ENCODE measurements at places on chromosomes 3 and 15.

GRCh38 chr3:19598870-19599269 lies 335.1 kb downstream of the EFHB start:
- DNase-seq = no peak

GRCh38 chr3:169146179-169146665 lies 517.3 kb downstream of the MECOM start:
- DNase-seq = peak; percentile 57

DNA sequence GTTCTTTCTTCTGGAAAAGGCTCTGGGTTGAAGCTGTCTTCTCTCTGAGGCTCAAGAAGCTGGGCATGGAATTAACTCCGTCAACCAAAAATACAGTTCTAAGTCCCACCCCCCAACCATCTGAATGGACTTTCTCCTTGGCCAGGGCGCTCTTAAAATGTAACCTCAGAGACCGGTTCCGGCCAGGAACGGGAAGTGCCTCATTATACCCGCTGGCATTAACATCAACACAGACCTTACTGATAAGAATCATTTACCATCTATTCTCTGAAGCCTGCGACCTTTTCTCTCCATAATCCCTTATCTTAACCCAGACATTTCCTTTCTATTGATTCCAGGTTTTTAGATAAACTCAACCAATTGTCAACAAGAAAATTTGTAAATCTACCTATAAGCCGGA lies 64.7 kb downstream of the ATP1B3 start:
- no peak for DNase-seq

DNA sequence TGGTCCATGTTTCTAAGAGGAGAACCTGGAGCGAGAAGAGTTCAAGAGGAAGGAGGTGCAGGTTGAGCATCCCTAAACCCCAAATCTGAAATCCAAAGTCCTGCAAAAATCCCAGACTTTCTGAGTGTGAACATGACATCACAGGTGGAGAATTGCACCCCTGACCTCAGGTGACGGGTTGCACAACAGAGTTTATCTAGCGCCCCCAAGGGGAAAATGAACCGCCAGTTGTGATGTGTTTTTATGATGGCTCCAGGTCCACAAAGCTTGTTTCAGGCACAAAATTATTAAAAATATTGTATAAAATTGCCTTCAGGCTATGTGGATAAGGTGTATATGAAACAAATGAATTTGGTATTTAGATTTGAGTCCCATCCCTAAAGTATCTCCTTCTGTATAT lies 420.0 kb downstream of the GABRB3 start:
- DNase-seq = no peak

DNA sequence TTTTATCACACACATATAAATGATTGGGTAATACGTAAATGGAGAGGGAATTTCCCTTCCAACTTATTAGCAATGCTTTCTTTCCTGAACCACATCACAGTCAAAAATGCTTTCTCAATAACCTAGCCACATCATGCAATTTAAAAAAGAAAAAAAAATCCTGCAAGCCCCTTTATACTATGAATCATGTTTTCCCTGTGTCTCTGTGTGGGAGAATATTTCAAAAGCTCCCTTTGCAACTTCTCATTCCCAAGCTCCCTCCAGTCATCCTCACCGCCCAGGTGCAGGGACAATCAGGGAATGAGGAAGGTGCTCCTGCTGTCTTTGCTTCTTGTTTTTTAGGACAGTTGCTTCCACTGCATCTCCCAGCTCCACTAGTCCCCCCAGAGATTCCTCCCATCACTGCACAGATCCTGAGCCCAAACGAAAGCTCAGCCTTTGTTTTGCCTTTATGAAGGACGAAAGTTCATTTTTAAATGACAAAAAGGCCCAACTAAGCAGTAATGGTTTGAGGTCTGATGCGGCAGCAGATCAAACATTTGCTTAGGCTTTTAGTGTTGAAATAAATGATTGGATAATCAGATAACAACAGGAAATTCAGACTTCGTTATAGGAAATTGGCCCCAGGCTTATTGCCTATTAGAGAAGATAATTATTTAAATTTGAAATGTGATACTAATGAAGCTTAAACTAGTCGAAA lies 47.8 kb upstream of the ADGRG7 start:
- no peak for DNase-seq

DNA sequence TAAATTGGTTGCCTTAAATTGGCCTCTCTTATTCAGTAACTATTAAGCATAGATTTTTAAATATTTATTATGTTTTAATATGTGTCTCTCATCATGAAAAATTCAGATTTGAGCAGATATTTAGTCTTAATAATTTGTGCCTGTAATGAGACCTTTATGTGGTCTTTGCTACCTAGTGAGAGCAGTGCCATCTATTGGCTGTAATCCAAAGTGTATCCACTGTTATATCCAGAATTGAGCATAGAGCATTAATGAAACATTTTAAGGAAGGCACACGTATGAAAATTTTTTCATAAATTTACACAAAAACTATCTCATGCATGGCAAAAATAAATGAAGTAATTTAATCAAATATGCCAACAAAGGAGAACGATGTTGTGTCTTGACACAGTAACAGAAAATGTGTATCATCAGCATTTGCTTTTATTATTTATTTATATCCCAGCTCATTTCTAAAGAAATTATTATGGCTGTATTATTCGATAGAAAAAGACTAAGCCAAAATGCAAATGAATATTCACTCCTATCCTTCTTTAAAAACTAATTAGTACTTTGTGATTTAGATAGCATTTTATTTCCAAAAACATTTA lies 203.5 kb downstream of the RSRC1 start:
- DNase-seq = no peak

DNA sequence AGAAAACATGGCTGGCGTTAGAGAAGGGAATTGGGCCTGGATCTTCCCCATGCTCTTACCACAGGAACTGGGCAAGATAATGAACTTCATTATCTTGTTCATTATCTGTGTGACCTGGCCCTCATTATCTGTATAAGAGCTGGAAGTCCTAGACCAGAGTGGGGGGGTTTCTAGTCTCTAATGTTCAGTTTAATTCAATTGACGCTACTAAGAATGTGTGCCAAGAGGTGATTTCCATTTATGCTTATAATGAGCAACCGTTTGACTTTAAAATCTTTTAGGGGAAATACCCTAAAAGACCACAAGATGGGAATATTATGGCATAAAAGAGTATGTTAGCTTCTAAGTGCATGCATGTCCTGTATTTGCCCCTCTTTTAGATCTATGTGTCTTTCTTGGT lies 59.1 kb upstream of the CSTA start:
- no peak for DNase-seq

DNA sequence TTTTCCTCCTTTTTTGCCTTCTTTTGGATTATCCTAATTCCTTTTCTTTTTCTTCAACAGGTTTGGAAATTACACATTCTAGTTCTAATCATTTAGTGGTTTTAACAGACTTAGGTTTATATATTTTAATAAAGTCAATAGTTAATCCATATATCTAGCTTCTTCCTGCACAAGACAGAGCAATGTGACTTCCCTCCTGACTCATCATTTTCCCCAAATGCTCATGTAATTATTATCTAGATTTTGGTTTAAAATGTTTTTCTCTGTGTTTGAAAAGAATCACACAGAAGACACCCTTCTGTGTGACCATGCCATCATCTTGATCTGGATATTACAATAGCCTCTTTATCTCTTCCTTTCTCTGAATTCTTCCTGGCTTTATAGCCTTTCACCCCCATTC lies 28.6 kb upstream of the SSR3 start:
- no peak for DNase-seq

DNA sequence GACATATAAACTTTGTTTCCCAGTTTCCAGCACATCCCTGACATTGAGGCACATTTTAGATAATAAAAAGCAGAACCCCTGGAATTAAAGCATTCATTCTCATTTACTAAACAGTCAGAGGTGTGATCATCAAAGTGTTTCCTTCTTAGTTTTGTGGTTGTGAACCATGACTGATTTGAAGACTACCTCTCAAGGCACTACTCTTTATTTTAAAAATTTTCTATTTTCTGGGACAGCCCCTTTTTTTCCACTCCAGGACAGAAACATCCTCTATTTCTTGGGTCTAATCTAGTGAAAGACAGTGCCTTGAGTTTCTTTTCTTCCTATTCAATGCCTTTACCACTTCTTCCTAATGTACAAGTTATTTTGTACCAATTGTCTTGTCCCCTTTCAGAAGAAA lies 5.2 kb downstream of the SST start:
- DNase-seq = no peak

GRCh38 chr3:4138786-4139431 lies 164.3 kb upstream of the SETMAR start:
- no peak for DNase-seq

- DNase-seq = no peak
These were observed 466.4 kb upstream of the SGO1 start for GRCh38 chr3:20652231-20652986.

DNA sequence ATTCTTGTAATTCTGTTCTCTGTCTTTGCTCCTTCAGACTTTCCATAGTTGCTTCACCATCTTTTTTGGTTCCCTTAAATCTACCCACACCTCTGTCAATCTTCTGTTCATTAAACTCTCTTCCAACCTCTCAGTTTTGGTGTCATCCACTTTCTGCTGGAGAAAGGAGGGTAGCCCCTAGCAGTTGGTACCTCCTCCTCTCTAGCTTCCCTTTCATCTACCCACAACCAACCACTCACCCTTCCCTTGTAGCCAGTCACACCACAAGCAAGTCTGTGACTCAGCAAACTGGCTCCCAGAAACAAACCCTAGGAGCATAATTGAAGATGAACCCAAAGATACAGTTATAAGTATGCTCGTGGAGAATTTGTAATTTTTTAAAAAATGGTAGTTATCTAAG lies 318.6 kb downstream of the FHIT start:
- no peak for DNase-seq

DNA sequence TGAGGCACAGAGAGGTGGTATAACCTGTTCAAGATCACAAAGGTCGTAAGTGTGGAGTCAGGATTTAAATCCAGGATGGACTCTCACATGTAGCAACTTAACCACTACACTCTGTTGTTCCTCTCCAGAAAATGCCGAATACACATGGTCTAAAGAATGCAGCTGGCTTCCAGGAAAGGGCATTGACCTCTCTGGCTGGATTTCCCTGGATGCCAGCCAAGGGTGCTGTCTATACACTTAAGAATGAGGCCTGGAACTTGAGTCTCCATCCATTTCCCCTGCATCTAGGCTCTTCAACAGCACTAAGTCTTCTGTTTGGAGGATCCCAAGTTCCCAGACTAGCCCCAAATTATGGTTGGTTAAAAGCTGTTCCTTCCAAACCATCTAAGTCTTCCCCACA lies 60.5 kb downstream of the CERS3 start:
- no peak for DNase-seq

- DNase-seq = no peak
These were observed 84.3 kb downstream of the ARPP21 start for GRCh38 chr3:35723480-35724097.

GRCh38 chr3:123028233-123028828 lies 768 bp upstream of the SEMA5B start:
- peak; percentile 63 for DNase-seq

GRCh38 chr3:143875546-143875945 lies 27.3 kb upstream of the SLC9A9 start:
- DNase-seq = no peak

- no peak for DNase-seq
These were observed 517.9 kb downstream of the MECOM start for GRCh38 chr3:169145540-169146178.

DNA sequence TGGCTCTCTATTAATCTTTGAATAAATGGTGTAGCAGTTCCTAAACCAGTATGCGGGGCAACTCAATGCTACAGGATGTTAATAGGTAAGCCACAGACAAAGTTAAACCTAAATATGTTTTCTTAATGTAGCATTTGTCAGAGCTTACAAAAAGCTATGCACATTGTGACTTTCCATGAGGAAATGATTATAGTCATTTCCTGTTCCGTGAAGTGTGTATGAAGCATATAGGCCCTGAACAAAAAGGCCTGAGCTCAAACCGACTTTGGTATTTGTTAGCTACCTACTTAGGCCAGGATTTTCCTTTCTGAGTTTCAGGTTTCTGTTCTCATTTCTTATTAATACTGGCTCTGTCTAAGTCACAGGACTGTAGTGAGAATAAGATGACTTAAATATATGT lies 14.2 kb downstream of the ZNF80 start:
- no peak for DNase-seq

DNA sequence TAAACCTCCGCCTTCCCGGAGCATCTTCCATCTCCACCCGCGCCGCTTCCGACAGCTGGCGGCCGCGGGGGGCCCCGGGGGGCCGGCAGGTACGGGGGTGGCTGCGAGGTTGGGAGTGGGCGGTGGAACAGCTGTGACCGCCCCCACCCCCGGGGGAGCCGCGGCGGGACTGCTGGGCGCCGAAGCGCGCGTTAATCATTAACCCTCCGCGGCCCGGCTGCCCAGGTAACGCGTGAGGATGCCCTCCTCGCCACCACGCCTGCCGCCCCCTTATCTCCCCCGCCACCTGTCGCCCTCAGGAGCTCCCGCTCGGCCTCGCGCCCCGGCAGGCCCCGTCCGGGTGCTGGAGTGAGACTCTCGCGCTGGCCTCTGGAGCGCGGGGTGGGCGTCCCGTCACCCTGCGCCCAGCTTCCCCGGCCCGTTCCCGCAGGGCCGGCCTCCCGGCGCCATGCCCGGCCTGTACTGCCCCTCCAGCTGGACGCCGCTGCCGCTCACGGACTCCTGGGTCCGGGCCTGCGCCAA lies 757 bp downstream of the VWA5B2 start:
- no peak for DNase-seq

DNA sequence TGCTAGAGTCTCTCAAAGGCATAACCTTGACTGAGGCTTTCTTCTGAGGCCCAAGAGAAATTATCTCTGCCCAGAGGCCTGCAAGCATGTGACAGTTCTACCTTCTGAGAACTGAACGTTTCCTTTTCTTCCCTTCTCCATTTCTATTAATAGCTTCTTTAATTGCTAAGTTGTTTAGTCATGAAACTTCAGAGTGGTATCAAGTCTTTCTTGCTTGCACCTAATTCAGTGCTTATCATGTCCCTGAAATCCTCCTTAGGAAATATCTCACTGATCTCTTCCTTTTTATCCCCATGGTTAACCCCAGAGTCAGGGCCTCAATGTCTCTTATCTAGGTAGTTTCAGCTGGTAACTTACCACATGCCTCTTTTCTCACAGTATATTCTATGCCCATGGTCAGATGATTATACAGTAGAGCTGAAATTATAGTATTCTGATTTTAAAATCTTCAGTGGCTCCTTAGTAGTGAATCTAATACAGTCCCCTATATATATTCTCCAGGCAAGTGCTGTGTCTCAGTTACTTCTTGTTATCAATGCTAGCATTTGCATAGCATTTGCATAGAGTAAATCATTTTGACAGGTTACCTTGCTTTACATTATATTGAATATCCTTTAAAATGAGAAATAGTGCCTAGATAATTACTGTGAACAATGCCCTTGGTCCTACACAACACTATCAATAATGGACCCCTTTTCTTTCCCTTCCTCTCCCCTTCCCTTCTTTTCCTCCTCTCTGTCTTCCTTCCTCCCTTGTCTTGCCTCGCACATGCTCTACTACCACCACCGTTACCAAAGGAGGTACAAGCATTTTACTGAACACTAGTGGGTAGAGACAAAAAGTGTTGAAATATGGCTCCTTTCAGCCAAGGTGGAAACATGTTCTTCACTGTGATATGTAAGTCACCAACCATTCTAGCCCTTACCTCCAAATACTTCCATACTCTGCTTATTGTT lies 33.0 kb downstream of the KBTBD8 start:
- DNase-seq = no peak

All from activated CD8-positive, alpha-beta memory T cell treated with anti-CD3 and anti-CD28 coated beads for 24 hours (primary cell).